ENCODE measurements at places on chromosomes 7 and 10.

DNA sequence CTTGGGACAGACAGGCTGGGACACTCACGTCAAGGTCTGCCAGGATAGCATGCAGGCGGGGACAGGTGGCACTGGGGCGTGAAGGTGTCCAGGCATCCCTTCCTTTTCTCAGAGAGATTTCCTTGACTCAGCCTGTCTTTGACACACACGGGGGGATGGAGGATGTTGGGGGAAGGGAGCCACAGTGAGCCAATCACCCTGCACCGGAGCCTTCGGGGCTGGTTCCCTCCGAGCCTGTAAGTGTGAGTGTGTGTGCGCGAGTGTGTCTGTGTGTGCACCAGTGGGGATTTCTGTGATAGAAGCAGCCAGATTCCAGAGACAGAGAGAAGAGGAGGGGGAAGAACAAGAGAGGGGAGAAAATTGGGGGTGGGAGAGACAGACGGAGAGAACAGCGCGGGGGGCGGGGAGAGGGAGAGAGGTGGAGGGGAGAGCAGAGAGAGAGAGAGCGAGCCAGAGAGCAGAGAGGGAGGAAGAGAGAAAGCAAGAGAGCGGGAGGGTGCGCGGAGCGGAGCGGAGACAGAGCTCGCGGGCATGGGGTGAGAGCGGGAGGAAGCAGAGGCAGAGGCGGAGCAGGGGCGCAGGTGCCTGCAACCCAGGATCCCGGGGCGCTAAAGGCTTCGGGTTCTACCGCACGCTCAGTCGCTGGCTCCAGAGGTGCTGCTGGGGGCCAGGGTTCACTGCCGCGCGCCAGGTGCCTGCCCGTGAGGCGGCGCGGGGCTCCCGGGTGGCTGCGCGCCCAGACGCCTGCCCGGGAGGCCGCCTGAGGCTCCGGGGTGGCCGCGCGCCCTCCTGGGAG, 466 bp upstream of the GPR26 start:
- DNase-seq, result no peak

- no peak for DNase-seq
Observed at GRCh38 chr7:36021917-36022550, 131.0 kb upstream of the EEPD1 start.

DNA sequence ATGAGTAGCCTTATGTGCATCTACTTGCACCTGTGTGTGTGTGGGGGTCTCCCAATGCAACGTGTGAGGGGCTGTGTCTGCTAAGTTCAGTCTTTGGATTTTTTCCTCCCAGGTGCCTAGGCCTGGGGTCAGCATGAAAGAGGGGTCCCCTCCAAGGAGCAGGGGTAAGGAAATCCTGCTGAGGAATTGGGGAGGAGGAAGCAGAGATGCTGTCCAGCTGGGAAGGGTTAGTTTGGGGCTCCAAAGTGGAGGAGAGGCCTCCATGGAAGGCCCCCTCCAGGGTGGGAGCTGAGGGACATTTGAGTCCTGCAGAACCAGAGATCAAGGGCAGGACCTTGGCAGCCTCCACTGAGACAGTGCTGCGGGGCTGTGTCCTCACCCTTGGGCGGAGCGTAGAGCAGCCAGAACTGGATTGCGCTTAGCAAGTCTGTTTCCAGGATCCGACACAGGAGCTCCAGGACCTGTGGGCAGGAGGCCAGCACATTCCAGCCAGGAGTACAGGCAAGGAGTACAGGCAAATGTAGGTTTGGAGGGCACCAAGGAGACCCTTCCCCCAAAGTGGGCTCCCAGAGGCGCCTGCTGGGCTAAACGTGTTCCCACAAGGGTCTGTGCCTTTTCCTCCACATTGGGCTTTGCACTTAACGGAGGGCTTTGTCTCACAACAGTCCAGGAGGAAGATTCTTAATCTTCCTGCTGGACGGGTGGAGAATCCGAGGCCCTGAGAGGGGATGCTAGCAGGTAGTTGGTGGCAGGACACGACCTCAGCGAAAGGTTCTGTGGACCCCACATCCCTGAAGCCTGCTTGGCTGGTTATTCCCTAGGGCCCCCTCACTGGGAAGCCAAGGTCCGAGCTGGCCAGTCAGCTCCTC, 10.1 kb downstream of the TBATA start:
- no peak for DNase-seq

GRCh38 chr7:104971290-104972071, 42.5 kb upstream of the KMT2E start:
- no peak for DNase-seq

DNA sequence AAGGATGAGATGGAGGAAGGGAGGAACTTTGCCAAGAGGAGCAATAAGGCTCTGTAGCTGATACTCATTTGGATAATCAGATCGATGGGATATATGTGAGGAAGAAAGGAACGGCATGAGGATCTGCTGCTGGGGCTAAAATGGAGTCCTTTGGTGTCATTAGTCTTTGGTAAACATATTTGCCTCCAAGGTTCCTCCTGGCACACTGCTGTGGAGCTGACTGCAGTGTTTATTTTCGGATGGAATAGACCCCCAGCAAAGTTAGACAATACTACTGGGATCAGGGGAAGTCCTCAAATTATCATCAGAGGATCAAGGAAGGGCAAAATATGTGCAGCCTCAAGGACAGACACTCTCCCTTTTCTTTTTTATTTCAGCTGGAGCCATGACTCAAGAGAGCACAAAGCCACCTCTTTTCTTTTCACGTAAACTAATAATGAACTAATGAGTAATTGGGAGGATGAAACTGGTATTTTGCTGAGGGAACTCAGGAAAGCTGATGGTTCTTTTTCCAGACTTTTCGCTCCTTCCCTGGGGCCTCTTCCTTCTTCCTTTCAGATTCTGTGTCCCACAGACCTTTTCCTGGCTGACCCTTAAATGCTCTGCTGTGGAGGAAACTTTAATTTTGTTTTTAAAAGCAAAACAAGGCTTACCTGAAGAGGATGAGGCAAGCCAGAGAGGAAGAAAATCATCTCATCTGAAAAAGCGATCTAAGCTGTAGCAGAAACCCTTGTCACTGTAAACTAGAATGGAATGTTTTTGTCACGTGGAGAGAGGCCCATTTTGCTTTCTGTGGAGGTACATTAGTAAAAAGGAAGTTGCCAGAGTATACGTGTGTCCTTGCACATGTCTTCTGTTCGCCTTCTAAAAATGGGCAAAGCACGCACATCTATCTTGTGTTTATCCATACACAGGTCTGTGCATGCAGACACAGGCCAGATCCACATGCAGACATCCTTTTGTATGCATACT, 33.3 kb downstream of the LRMDA start:
- DNase-seq, result no peak

- DNase-seq, result no peak
Observed at GRCh38 chr7:106652092-106652491, 8.9 kb downstream of the CCDC71L start.

GRCh38 chr7:106744563-106745091, 83.7 kb upstream of the CCDC71L start:
- no peak for DNase-seq

GRCh38 chr7:23105086-23105643, 420 bp upstream of the KLHL7 start:
- no peak for DNase-seq

DNA sequence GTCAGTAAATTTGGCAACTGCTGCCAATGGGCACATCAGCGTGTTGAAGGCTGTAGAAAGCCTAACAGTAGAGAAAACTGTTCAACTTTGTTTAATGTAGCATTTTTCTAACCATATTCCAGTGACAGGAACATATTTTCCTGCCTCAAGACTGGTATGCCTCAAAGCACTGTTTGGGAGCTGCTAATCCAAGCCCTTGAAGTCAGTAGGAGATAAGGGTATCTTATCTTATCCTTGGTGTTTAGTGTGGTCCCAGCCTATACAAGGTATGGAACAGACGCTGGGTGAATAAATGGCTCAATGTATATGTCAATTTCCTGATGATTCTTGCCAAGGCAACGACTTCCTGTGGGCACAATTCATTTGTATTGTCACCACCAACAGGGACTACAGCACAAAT, 97.5 kb upstream of the CREB5 start:
- no peak for DNase-seq

DNA sequence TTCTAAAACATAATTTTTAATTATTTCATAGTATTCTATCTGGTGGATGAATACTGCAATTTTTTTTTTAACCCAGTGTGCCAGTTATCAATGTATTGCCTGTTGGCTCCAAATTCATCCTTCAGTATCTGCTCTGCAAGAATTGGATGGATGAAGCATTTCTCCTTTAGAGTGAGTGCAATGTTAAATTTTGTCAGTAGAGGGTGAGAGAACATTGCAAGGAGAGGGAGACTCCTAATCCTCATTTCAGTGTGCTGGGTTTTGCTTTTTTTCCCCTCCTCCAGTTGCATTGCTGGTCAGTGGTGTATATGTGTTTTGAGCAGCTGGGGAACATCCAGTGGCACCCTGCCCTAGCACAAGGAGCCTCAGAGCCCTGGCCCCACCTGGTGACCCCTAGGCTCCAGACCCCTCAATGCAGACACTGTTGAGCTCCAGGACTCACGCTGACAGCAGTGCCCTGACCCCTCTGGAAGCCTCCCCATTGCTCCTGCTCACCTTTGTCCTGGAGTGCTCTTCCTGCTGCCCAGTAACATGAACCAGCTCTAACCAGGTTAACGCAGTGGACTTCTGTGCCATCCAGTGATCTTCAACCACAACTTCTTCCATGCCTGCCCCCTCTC, 199.4 kb downstream of the USP6NL start:
- no peak for DNase-seq

DNA sequence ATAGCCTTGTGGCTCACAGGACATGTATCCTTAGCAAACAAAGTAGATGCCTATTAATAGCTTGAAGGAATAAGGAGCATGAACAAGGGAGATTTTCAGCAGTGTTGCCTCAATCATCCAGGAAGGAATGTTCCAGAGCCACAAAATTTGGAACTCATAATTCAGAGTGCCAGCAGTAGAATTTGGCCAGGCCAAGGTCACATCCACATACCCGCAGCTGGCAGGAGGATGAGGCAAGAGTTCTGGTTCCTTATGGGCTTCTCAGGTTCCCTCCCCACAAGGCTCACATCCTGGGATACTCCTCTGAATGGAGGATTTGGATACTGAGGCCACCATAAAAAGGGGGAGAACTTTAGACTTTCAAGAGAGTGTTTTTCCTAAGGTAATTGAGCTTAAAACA, 45.8 kb downstream of the SUFU start:
- no peak for DNase-seq

DNA sequence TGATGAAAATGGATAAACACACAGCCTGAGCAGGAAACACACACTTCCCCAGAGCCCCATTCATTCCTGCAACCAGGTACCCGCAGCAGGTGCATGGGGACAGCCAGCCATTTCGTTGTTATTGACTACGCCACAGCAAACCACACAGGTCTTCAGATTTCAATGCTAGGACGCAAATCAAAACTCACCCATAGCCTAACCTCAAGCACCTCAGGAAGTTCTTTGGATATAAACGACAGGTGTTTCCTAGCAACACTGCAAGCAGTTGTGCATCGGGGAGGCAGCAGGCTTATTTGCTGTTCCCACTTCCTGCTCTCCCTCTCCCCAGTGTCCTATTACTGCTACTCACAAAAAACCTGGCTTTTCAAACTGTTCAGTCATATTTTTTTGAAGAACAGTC, 176.5 kb upstream of the FRMD4A start:
- DNase-seq, result no peak

DNA sequence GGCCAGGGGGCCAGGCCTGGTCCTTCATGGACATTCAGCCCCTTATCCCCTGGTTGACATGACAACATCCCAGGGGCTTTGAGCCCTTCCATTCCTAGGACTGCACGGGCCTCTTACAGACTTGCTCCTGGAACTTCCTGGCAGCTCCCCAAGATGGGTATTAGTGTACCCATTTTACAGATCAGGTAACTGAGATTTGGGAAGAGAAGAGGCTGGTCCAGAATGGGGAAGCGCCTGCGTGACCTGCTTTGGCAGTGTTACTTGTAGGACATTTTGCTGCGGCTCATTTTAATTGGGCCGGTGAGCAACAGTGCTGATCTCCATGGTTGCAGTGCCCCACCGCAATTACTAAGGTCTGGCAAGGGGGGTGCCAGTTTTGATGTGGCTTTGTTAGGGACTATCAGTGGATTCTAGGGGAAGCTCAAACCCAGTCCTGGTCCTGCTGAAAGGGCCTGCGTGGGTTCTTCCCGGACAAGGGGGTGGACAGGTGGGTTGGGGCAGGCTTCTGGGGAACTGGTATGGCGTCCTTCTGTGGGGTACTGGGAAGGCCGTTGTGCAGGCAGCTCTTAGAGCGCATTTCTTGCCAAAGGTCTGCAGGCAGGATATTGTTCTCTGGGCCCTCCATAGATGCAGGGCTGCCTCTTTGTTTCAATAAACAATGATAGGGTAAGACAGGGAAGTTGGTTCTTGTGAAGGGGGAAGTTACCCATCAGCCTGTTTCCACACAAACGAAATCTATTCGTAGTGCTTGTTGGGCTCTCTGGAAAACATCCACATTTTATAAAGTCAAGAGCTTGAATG, 137.6 kb downstream of the RGS10 start:
- DNase-seq, result no peak

DNA sequence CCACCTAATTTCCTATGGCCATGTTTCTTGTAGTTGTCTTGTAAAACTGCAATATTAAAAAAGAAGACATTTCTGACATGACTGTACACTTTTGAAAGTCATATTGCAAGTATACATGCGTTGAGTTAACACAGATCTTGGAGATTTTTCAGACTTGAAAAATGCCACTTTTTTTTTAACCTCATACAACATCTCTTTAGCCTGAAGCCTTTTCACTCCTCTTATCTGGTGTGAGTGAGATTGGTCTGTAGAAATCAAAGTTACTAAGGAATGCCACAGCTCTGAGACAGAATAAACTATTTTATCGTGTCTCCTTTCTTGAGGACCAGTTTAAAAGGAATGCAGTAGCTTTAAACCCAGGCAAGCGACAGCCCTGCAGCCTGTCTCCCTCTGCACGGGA, 43.9 kb upstream of the NEUROD6 start:
- no peak for DNase-seq

DNA sequence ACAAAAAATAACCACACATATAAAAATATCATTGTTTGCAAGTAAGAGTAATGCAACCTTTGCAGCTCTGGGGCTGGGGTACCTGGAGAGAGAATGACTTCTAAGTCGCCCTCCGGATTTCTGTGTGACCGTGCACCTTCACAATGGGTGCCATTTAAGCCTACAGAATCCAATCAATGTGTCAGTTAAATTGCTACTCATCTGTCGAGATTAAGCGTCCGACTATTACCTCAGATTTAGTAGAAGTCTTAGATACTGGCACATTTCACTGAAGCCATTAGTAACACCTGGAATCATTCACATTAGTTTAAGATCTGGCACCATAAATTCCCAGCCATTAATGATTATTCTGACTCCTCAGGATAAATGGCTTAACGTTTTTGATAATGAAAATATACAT, 507.3 kb upstream of the MGMT start:
- no peak for DNase-seq
